ENCODE measurements at places on chromosomes 7 and 10.

- DNase-seq, result no peak
Measured at GRCh38 chr10:51288511-51288910, 214.2 kb downstream of the PRKG1 start.

DNA sequence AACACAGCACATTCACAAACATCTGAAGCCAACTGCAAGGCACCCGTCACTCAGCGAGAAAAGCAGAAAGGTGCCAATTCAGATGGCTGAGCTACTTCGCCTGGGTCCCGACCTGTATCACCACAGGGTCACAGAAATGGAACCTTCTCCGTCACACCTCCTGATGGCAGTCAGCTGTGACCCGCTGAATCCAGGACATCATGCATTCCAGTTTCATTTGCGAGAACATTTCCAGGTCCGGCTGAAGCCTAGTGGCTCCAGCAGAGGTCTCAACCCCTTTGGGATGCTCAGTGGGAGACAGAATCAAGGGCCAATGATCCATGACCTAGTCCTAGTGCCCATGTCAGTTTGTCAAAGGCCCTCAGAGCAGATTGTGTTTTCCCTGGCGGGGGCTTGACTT, 193.6 kb upstream of the KLF14 start:
- no peak for DNase-seq

- DNase-seq, result no peak
Measured at GRCh38 chr10:103109821-103110220, 83.3 kb downstream of the NT5C2 start.

GRCh38 chr7:5699467-5700384, 81.7 kb downstream of the RNF216 start:
- no peak for DNase-seq

DNA sequence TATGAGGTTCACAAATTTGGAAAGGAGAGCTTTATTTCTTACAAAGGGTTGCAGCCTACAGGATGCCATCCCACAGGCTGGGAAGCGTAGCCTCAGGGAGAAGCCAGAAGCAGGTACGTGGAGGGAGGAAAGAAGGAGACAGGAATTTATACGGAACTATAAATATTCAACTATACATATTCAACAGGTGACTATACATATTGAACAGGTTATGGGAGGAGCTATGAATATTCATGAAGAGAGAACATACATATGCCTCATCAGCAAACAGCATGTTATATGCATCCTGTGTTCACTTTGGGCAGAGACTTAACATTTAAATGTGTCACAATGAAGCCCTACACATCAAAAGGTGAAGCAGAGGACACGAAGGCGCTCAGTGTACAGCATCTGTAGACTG, 40.5 kb upstream of the LMTK2 start:
- no peak for DNase-seq

GRCh38 chr10:31322647-31323046, 3.6 kb downstream of the ZEB1 start:
- peak; percentile 18 for DNase-seq

DNA sequence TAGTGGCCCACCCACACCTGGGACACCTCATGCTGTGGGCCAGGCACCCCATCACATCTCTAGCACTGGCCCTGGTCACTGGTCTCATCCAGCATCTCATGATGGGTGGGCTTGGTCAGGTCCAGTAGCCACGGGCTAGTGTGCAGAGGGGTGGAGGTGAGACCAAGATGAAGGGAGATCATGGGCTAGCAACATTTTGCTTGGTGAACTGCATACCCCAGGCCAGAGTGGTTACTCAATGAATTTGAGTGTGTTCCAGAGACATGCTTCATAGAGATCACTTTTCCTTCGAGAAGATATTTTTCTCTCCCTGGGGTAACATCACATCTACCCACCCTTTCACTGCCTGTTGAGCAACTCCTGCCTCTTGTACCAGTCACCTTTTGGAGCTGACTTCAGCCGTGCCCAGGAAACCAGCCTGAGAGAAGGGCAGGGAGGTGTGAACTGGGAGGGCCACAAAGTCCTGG, 44.2 kb downstream of the MINDY4 start:
- DNase-seq, result no peak

GRCh38 chr7:24576171-24577025, 3.1 kb downstream of the PALS2 start:
- DNase-seq, result peak; percentile 49

DNA sequence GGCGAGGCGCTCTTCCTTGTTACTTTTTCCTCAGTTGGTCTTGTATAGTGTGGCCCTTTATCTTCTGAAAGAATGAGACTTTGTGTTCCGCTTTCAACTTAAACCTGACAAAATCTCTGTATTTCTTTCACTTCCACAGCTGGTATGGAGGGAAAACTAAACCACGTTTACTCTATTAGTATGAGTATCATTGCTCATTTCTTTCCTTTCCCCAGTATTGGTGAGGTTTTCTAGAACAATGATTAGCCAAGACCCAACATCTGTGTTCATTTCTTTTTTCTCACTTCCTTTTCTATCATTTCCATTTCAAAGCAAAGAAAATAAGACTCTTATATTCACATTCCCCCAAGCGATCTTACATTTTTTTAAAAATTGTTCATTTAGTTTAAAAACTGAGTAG, 165.3 kb downstream of the PAXIP1 start:
- DNase-seq, result no peak

GRCh38 chr7:157077986-157078644, 60.6 kb upstream of the UBE3C start:
- DNase-seq, result no peak

- DNase-seq, result no peak
Measured at GRCh38 chr10:100109670-100110069, 28.0 kb upstream of the CPN1 start.

DNA sequence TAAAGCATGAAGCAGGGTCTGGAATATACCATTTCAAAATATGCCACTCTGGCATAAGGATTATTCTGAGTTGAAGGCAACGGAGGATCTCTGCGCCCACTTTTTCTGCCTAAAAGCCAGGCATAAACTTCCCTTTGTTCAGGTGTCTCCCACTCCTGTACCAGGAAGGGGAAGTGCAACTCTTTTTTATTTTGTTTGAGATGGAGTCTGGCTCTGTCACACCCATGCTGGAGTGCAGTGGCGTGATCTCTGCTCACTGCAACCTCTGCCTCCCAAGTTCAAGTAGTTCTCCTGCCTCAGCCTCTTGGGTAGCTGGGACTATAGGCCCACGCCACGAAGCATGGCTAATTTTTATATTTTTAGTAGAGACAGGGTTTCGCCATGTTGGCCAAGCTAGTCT, 18.2 kb downstream of the SVIL start:
- DNase-seq, result no peak

DNA sequence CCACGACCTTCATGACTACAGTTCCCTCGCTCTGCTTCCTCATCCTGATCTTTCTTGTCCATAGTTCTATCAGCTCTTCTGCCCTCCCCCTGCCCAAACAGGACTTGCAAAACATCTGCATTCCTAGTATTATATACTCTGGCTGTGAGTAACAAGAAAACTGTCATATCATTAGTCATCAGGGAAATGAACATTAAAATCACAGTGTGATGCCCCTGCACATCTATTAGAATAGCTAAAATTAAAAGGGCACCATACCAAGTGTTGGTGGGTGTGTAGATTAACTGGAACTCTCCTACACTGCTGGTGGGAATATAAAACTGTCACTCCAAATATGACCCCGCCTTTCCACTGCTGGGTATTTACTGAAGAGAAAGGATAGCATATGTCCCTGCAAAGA, 141.8 kb downstream of the C7orf25 start:
- no peak for DNase-seq

- no peak for DNase-seq
Measured at GRCh38 chr7:111012799-111013675, 77.9 kb upstream of the LRRN3 start.

GRCh38 chr7:116505823-116506222, 6.3 kb downstream of the CAV2 start:
- no peak for DNase-seq

- DNase-seq, result no peak
Measured at GRCh38 chr10:14548970-14549369, 218.2 kb upstream of the FRMD4A start.

- DNase-seq, result no peak
Measured at GRCh38 chr10:28248092-28248491, 54.8 kb downstream of the MPP7 start.

- no peak for DNase-seq
Measured at GRCh38 chr10:34081948-34082347, 733.1 kb downstream of the PARD3 start.

- no peak for DNase-seq
Measured at GRCh38 chr7:151699928-151700319, 177.0 kb downstream of the PRKAG2 start.

DNA sequence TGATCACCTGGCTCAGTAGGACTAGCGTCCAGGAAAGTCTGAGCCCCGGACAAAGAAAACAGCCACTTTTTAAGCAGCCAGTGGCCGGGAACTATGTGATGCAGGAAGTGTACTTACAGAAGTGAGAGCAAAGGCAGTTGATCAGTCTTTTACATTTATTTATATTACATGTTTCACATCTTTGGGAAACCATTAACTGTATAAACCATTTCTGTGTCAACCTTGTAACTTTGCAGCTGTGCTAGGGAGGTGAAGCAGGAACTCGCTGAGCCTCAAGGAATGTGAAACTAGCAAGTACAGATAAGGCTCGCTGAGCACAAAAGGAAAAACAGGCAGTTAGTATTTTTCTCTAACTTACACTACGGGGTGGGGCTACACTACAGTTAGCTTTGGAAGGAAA, 39.9 kb upstream of the HECW1 start:
- DNase-seq, result no peak

GRCh38 chr7:86202833-86203232, 440.9 kb upstream of the GRM3 start:
- no peak for DNase-seq

GRCh38 chr10:33125522-33126517, 167.8 kb upstream of the ITGB1 start:
- DNase-seq, result no peak

DNA sequence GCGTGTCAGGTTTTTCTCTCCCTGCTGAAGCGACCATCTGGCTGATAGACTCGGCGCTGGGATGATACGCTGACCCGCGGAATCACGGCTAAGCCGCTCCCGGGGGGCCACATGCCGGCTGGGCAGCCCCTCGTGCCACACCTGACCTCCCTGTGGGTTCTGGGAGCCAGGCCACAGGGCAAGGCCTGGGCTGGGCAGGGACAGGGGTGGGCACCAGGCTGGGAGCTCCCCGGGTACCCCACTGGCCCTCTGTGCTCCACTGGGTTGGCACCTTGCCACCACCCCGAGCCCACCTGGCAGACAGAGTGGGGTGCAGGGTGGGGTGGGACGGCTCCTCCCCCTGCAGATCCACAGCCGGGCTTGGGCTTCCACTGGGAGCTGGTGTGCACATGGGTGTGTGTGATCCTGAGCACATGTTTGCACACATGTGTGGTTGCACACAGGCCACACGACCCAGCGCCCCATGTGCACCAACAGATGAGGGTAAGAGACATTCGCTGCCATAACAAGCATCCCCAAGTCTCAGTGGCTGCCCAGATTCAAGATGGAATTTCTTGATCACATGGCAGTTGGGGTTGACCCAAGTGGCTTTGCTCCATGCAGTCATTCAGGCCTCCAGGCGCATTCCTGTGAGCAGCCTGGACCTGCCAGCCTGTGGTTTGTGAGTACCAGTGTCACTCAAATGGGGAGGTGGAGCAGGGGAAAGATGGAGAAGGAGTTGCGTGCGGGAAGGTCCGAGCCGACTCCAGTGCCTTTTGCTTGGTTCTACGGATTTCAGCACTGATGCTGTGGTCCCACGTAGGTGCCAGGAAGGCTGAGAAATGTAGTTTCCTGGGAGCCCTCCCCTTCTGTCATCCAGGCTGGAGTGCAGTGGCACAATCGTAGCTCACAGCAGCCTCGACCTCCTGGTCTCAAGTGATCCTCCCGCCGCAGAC, 79.7 kb downstream of the UNCX start:
- DNase-seq, result no peak

DNA sequence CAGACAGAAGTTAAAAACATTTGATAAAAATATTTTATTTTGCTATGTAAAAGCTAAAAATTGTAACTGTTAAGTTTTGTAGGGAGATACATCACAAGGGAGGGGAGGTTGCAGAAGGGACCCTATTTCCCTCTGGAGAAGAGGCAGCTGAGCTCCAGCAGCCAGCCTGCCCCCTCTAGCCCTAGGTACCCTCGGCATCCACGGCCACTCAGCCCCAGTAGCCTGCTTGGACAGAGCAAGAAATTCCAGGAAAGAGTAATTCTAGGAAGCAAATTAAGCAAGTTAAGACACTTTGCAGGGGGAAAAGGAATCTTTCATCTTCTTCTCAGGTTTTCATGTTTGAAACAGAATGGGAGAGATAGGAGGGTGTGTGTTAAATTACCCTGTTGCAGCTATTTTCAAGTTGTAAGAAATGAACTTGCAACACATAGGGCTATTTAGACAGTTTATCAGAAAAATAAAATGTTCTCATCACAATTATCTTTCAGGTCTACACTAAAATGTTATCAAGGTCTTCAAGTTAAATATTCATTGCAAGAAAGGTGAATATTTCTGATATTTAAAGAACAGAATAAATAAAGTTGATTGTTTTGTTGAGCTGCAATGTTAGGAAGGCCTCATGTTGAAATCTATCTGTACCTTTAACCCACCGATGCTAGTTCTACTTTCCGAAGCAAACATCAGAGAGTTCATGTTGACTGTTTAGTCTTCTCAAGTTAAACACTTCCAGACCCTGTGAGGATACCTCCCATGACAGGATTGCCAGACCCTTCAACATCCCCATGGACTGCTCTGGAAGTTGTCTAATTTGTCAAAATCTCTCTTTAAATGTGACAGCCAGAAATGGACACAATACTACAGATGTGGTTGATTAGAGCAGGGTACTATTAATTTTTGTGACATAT, 5.5 kb downstream of the SGCE start:
- no peak for DNase-seq

DNA sequence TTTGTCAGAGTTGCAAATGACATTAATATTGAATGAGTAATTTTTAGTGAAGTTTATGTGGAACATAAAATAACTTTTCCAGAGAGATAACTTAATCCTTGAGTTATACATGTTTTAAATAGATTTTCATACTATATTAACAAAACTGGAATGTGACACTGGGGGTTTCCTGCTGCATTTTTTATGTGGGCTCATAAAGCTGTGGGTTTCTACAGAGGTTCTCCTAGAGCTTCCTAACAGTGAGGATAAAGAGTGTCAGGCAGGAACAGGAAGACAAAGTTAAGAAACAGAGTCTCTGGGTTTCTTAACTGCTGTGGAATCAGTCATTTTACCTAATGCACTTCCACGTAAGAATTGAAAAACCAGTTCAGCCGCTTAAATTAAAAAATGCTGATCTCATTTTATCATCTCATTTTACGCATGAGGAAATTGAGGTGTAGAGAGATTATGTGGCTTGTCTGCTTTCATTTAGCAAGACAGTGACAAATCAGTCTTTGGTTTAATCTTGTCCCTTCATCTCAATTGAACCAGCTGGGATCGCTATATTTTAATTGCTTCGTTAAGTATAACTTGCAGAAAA, 5.0 kb downstream of the CD36 start:
- no peak for DNase-seq
